ENCODE measurements at places on chromosomes 6 and 20. TPM values are rescaled to one million over a fixed set of nuclear protein-coding genes. Genes with fewer than 3 reads are reported as not detected.
A peak's percentile ranks its signal among the peaks of the same experiment; 100 is the strongest.

The ADRM1 gene
- 75.5 TPM for total RNA-seq

The SMOC2 gene
- 18.7 TPM for total RNA-seq

GRCh38 chr6:168035098-168035660, 37.7 kb downstream of the KIF25 start:
- peak; percentile 79 for DNase-seq

DNA sequence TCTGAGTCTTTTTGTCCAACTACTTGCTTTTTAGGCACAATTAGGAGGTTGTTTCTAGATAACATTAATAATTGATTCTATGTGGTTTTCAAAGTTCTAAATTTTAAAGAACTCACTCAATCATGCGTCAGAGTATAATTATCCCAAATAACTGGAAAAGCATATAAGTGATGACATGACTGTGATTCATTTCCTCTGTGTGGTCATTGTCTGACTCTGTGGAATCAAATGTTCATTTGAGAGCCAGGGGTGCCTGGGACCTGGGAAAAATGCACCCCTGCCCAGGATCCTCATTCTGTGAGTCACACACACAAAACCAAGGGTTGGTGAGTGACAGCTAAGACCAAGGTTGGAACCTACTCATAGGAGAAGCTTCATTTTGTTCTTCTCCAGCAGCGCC, 127.1 kb upstream of the MLIP start:
- no peak for DNase-seq

DNA sequence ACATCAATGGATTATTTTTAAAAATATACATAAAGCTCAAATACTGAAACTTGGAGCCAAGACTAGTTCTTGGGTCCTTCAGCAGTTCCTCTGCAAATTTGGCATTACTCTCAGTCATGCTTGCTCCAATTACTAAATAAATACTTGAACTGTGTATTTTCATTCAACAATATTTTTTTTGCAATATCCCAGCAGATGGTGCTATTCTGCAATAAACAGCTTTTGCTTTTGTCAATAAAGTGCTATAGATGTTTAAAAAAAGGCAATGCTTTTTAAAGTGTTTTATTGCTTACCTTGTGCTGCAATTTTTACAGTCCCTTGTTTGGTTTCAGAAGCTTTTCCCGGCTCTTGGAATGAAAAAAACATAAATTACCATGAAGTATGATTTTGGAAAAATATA, 243.4 kb downstream of the TRDN start:
- DNase-seq = no peak

- no peak for DNase-seq
Observed at GRCh38 chr20:25229486-25230165, 18.3 kb upstream of the PYGB start.

- no peak for DNase-seq
Observed at GRCh38 chr6:42179945-42180313, 6.8 kb downstream of the GUCA1A start.

DNA sequence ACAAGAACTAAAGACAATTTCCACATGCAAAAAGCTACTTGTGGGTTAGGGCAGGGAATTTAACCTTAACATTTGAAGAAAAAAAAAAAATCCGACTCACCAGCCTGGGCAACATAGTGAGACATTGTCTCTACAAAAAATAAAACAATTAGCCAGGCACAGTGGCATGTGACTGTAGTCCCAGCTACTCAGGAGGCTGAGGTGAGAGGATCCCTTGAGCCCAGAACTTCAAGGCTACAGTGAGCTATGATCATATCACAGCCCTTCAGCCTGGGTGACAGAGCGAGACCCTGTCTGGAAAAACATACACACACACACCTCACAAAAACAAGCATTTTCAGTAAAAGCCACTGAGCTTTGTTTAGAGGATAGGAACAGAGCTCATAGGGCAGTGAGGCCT, 56.2 kb downstream of the ARHGAP18 start:
- DNase-seq = no peak

GRCh38 chr6:49692534-49692933, 20.8 kb downstream of the CRISP2 start:
- DNase-seq = no peak

GRCh38 chr20:44495257-44495656, 19.6 kb downstream of the TTPAL start:
- DNase-seq = no peak

- no peak for DNase-seq
Observed at GRCh38 chr20:49874696-49875095, 40.6 kb downstream of the SPATA2 start.

GRCh38 chr6:34546551-34547321, 9.4 kb downstream of the SPDEF start:
- peak; percentile 80 for DNase-seq

- no peak for DNase-seq
Observed at GRCh38 chr6:148885925-148886845, 139.4 kb downstream of the UST start.
